ENCODE measurements at places on chromosomes 16 and 17.

DNA sequence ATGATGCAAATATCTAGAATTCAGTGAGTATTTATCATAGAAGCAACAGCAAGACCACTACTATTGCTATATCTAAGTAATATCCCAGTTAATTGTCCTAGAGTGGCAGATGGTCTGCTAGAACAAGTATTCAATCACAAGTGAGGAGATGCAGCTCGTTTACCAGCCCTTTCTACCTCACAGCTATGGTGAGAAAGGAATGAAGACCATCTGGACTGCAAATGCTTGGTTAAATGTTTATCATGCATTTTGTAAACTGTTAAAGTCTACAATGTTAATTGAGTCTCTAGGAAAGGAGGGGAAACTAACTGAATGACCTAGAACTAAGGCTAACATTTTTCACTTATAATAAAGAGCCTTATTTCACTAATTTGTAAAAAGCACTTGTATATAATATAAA is 52.5 kb downstream of the CNOT1 start:
- DNase-seq: no peak

- DNase-seq: no peak
Measured at GRCh38 chr17:9944704-9945103, 39.6 kb upstream of the RCVRN start.

DNA sequence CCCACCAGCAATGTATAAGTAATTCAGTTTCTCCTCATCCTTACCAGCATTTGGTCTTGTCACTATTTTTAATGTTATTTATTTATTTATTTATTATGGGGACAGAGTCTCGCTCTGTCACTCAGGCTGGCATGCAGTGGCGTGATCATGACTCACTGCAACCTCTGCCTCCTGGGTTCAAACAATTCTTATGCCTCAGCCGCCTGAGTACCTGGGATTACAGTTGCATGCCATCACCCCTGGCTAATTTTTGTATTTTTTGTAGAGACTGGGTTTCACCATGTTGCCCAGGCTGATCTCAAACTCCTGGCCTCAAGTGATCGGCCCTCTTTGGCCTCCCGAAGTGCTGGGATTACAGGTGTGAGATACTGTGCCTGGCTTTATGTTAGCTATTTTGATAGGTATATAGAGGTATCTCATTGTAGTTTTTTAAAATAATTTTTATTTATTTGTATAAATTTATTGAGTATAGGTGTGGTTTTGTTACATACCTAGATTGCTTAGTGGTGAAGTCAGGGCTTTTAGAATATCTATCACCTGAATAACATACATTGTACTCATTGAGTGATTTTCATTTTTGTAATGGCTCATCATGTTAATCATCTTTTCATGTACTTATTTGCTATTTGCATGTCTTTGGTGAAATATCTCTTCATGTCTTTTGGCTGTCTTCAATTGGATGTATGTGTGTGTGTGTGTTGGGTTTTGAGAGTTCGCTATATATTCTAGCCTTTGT is 53.3 kb downstream of the TANC2 start:
- no peak for DNase-seq

- no peak for DNase-seq
Measured at GRCh38 chr17:47615766-47616424, 33.8 kb upstream of the KPNB1 start.

- no peak for DNase-seq
Measured at GRCh38 chr16:17367923-17368322, 102.8 kb downstream of the XYLT1 start.

DNA sequence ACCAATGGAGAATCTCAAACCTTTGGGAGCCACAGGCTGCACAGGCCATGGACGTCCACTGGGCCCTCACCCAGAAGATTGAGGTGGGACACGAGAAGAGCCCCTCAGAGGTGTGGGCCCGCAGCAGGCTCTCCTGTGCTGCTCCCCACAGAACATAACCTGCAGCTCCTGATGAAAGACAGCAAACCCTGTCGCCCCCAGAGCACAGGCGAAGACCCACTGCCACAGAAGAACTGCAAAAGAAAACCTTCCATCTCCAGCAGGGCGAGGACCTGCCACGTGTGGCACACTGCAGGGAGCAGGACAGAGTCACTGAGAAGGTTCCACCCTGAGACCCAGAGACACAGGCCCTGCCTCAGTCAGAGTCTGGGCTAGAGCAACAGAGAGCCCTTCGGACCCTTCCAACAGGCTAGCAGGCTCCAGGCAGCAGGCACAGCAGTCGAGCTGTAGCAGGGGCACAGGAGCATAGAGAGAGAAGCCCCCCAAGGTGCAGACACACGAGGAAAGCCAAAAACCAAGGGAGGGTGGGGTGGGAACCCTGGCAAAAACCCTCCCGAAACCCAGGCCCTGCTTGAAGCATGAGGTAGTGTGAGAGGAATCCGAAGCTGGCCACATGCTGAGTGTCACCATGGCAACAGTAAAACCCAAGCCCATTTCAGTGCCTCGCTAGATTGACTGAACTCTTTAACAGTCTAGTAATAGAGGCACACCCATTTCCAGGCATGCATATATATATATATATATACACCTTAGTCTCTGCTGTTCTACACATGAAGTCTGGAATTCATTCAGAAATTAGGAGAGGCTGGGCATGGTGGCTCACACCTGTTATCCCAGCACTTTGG is 60.0 kb upstream of the CHMP6 start:
- no peak for DNase-seq

DNA sequence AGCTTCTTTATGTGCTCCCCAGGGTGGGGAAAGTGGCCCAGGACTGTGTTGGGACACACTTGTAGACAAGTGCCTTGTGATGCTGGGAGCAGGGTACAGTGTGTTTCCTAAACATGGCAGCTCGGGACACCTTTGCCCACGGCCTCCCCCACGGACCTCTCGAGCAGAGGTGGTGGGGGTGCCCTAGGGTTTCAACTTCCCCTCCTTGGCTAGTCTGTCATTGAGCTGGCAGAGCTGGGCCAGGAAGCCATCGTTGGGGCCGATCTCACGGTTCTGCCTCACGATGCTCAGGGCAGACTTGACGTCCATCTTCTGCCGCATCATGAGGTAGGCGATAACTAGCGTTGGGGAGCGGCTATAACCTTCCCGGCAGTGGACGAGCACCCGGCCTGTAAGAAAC is 9.4 kb downstream of the DUSP3 start:
- no peak for DNase-seq

GRCh38 chr16:20175358-20175757 is 101.7 kb upstream of the GPR139 start:
- DNase-seq: no peak

DNA sequence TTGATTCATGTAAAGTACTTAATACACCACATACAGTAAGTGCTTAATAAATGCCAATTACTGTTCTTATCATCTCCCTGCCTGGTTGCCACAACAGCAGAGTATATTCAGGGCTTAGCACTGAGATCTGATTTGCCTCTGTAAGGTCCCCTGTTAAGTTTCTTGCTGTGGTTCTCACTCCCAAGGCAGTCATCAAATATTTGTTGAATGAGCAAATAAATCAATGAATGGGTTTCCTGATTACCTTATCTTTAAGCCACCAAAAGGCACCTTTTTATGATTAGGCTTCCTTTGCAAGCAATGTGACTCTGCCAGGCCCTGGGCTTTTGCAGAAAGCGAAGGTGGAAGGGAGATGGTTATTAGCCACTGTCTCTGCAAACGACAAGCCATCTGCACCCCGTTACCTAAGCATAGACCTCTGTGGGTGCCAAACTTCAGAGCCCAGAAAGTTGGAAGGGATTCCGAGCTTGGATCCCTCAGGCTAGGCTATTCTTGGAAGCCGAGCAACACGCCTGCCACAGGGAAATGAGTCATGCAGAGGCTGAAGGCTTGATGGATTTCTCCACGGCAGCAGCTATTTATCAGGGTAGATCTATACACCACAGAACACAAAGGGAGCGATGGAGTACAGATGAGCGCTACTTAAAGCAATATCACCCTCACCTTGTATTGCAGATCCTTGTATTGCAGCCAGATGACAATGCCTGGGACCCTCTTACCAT is 102.0 kb downstream of the GRIN2A start:
- DNase-seq: no peak

DNA sequence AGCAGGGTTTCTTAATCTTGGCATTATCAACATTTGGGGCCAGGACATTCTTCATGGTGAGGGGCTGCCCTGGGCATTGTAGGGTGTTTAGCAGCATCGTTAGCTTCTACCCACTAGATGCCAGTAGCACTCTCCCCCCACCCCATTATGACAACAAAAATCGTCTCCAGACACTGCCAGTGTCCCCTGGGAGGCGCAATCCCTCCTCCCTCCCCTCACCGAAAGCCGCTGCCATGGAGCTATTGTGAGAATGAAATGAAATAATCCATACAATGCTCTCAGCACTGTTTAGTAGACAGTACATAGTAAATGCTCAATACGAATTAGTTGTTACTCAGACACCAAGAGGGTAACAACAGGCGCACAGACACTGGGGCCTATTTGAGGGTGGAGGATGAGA is 502.9 kb downstream of the NPIPA7 start:
- no peak for DNase-seq

DNA sequence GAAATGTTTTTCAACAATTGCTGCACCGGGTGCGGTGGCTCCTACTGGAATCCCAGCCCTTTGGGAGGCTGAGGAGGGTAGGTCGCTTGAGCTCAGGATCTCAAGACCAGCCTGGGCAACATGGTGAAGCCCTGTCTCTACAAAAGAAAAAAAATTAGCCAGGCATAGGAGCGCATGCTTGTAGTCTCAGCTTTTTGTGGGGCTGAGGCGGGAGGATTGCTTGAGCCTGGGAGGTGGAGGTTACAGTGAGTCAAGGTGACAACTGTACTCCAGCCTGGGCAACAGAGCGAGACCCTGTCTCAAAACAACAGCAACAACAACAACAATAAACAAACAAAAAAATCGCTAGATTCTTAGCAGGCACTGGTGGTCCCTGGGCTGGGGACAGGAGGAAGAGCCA is 28.5 kb downstream of the IL21R start:
- DNase-seq: no peak

GRCh38 chr16:31081428-31082351 is 7.1 kb downstream of the PRSS53 start:
- no peak for DNase-seq

- DNase-seq: no peak
Measured at GRCh38 chr17:16507918-16508533, 16.0 kb upstream of the LRRC75A start.

DNA sequence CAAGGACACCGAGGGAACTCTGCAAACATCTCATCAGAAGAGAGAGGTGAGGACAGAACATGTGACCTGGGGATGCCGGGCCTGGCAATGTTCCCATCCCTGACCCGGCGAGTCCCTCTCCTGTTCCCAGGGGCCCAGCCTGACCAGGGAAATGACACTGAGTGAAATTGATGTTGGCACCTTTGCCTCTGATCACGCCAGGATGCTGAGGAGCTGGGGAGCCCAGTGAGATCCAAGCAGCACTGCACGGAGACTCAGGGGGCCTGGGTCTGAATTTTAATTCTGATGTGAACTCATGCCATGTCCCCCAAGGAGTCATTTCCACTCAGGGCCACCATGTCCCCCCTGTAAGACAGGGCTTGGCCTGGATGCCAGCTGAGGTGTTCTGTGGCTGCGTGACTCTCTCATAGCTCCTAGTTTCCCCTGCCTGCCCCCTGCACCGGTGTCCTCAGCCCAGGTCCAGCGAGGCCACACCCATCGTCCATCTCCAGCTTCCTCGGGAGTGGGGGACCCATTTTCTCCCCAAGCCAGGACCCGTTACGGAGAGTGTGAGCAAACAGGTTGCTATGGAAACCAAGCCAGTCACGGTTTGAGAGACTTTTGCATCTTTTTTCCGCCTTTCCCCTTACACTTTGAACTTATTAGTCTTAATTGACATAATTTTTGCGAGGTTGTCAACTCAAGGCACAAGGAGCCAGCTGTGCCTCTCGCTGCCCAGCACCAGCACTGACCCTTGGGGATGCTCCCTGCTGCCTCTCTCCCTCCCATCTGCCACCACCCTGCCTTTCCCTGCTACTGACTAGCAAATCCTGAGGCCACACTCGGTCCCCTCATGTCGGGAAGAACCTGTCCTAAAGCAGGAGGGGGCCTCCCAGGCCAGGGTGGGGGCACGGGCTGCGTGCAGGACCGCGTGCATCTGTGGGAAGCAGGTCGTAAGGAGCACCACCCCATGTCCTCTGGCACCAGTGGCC is 150.0 kb downstream of the SDK2 start:
- no peak for DNase-seq

All from stimulated activated CD4-positive, alpha-beta T cell treated with anti-CD3 and anti-CD28 coated beads, TNF-alpha, amount 100 ng/mL, for 4 hours (primary cell).